ENCODE measurements at places on chromosomes 4 and X.

- DNase-seq, result no peak
Observed at GRCh38 chrX:38279188-38279587, 48.1 kb downstream of the RPGR start.

GRCh38 chr4:142778900-142779299 is 67.2 kb downstream of the INPP4B start:
- no peak for DNase-seq

DNA sequence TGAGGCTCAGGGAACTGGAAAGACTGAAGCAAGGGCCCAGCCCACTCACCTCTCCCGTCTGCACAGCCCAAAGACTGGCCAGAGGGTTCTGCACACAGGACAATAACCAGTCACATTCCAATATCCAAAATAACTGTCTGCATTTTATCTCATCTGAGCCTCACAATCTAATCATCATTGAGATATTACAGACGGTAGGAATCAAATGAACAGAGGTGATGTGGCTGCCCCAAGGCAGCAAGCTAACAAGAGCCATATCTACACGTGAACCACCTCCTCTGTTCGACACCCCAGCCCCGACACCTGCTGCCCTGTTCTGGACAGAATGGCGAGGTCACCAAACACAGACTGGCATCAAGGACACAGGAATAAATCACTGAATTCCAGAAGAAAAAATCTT is 60.5 kb downstream of the AFAP1 start:
- no peak for DNase-seq

GRCh38 chr4:184401397-184402171 is 72.8 kb downstream of the IRF2 start:
- no peak for DNase-seq

DNA sequence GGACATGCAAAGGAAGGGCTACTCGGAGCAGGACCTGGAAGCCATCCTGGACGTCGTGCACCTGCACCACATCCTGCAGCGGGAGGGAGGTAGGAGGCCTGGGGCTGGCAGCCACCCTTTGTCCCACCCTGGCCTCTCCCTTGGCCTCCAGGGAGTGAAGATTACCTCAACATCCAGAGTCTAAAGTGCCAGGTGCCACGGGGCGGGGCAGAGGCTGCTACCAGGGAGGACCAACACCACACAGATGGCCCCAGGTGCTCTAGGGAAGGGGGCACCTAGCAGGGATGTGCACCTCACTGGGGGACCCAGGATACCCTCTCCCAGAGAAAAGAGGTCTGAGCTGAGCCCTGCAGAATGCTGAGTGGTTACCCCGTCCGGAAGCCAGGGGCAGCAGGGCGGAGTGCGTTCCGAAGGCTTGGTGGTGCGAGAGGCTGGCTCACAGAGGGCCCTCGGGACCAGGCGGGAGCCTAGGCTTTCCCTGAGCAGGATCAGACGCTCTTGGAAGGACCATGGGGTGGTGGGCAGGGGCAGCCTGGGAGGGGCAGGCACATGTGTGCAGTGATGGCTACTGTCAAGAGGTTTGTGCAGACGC is 16.1 kb downstream of the ABCD1 start:
- DNase-seq, result no peak

GRCh38 chr4:110475881-110476818 is at the start of gene ENPEP:
Gene ENPEP, plus strand, starts transcription at chr4:110476155. Its CDS starts 260 bp downstream, at chr4:110476415.
- DNase-seq, result no peak

DNA sequence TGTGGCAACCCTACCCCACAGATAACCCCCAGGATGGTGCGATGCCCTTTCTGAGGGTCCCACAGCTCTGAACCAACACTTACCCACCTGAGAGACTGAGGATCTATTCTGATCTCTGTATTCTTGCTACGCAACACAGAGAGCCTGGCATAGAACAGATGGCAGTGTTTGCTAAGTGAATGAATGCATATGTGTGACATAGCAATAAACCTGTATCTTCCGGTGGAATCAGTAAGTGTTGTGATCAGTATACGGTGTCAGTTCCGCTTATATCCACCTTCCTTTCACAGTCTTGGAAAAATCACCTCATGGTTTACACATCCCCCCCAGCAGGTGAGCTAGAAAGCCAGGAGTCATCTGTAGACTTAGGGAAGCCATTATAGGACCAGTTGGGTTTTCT is 5.9 kb upstream of the HSD17B10 start:
- DNase-seq, result no peak

Measured in hypothalamus (tissue), 51 donors.